Glutamatergic neuron (in vitro differentiated cells): ENCODE measurements at places on chromosomes 5 and 9. TPM values are rescaled to one million over a fixed set of nuclear protein-coding genes. Genes with fewer than 3 reads are reported as not detected.

Gene MZB1
- total RNA-seq, result not detected

DNA sequence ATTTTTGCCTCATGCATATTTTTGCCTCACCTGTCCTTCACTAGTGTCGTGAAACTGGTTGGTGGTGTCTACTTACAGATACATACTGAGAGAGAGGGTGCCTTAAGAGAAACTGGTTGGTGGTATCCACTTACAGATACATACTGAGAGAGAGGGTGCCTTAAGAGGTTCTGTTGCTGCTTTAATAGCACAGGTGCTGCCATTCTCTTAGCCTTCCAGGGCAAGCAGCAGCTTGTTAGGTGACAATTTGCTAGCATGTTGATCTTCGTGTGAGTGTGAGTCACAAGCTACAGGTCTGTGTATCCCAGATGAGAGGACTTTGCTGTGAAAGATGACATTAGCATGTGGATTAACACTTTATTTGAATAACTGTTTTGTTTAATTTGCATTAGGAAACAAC is 1.4 kb downstream of the PTTG1 start:
- no peak for DNase-seq

DNA sequence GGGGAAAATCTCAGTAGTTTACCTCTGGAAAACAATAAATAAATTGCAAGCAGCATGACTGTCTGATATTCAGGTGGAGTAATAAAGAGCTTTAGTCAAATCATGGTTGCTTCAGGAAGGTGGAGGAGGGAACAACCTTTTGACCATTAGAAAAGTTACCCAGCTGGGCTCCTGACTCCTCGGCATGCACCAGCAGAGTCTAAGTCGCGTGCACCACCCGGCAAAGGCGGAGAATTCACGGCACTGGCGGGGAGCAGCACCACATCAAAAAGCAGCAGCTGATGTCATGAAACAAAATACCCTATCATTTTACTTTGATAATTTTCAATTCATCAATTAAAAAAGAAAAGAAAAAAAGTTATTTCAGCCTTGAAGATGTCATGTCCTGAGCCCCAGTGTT is 34.6 kb downstream of the EBF1 start:
- no peak for DNase-seq

GRCh38 chr9:16559418-16560188 is 310.9 kb downstream of the BNC2 start:
- no peak for DNase-seq

- DNase-seq, result no peak
Measured at GRCh38 chr9:107727086-107727780, 237.7 kb upstream of the KLF4 start.

Gene LHX3
- total RNA-seq, result 0.81 TPM

Gene PCDHB16
- total RNA-seq, result 20.1 TPM

GRCh38 chr9:120886490-120886967 is 9.5 kb upstream of the PHF19 start:
- DNase-seq, result no peak

DNA sequence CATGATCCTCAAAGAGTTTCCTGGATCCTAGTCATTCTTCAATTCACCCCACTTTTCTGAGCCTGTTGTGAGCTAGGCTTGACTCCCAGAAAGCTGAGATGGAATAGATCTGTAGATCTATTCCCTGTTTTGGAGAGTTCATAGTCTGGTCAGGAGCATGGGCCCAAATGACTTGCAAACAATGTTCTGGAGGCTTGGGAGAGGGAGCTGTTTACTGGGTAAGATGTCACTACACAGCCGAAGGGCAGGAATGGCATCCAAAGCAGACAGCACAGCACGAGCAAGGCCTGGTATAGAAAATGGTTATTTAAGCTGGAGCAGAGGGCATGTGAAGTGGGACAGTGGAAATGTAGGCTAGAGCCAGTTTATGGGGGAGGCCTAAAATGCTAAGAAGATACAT is 152.5 kb upstream of the ALDH1B1 start:
- no peak for DNase-seq

Gene ZNF346
- total RNA-seq, result 18.2 TPM

DNA sequence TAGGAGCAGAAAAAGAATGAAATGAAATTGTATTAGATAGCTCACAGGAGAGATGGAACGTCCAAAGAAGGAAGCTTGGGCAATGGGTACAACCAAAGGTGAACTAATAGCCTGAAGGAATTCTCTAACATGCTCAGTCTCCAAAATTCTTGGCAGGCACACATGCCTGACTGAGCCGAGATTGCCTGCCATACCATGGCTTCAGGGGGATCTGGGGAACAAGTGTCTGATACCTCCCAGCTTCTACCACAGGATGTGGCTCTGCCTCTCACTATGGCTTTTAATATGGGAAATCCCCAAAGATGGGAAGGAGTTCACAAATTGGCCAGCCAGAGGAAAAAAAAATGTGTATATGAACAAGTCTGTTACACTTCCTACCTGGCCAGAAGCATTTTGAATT is 3.6 kb upstream of the PALM2AKAP2 start:
- no peak for DNase-seq

DNA sequence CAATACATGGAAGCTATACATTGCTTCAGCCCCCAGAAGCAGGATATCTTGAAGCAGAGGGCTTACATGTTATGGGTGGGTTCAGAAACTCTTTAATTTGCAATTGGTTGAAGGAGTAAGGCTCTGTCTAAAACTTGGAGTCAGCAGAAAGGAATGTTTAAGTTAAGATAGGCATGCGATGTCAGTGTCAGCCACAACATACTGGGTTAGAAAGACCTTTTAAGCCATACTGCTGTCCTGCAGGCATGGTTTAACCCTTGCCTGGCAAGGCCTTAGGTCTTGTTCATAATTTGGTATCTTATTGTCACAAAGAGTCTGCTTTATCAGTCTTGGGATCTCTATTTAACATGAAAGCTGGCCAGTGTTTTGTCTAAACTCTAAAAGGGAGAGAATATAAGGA is 1619.6 kb upstream of the WWC1 start:
- DNase-seq, result no peak
